ENCODE measurements at places on chromosomes 3 and 15.

GRCh38 chr3:169699536-169700050 is 36.1 kb upstream of the MECOM start:
- no peak for DNase-seq

GRCh38 chr3:15606434-15606891 is 4.9 kb downstream of the BTD start:
- DNase-seq, result no peak

DNA sequence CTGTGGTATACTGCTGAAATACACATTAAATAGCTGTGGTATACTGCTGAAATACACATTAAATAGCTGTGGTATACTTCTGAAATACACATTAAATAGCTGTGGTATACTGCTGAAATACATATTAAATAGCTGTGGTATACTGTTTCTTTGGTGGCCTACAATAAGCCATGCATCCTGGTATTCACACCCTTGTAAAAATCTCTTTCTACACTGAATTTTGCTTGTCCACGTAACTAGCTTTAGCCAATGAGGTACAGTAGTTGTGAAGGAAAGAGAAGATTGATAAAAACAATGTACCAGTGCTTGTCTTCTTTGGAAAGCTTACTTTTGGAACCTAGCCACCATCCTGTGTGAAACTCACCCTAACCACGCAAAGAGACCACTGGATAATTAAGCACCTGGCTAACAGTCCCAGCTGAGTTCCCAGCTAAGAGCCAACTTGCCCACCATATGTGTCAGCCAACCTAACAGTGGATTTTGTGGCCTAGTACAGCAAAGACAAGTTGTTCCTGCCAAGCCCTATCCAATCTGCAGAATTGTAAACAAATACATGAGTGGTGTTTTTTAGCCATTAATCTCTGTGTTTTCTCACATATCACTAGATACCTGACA is 103.4 kb upstream of the MELTF start:
- no peak for DNase-seq

GRCh38 chr3:69739204-69740102 is at the start of gene MITF:
TSS of gene MITF (plus strand) at chr3:69739464. CDS start at chr3:69739598, 134 bp downstream.
- peak; percentile 63 for DNase-seq

- no peak for DNase-seq
Observed at GRCh38 chr15:62272290-62272689, 107.2 kb upstream of the C2CD4B start.

- DNase-seq, result no peak
Observed at GRCh38 chr15:58553365-58553918, 121.7 kb downstream of the LIPC start.
